SJSA1 (cell line): ENCODE measurements at places on chromosomes 12 and 14. TPM values are rescaled to one million over a fixed set of nuclear protein-coding genes. Genes with fewer than 3 reads are reported as not detected.

Gene MUCL1
- not detected in 2 replicates for total RNA-seq

DNA sequence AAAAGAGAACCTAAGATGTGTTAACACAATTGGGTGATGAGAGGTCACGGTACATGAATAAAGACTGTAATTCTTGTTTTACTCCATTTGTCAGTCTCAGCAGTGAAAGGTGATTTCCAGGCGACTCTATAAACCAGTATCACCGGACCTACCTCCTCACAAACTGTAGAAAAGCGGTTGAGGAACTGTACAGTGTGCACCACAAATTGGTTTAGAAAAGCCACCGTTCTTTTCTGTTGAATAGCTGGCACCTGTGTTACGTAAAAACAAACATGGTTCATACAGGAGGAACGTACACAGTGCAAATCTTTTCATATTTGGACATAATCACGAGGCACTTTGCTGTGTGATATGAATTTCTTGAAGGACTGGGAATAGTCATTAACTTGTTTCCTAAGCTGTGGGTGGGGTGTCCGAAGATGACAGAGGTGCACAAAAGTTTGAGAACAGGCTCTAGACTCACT lies 663 bp downstream of the WASHC3 start:
- peaks cover 9% of the 10 kb centered on the region for H3K4me1 ChIP-seq
- H3K27me3 ChIP-seq = no peaks in the 10 kb centered on the region
- H3K4me3 ChIP-seq = peak overlapping the region; percentile 72
- no peak for DNase-seq
- peaks cover 24% of the 10 kb centered on the region for H3K36me3 ChIP-seq
- H3K27ac ChIP-seq = peak overlapping the region; percentile 67

DNA sequence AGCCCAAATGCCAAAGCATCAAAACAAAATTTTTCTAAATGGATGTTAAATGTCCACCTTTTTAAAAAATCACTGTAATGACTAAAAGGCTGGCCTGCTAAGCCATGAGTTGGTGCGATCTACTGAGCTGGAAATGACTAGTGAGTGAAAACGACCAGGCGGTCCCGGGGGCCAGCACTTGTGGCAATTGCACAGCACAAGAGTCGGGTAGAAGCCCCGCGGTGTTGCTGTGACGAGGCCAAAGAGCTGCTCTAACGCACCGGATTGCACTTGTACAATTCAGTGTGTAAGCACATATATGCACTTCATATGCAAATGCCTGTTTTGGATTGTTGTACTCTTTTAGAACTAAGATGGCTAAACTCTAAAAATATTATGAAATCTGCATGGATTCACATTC lies 64.1 kb upstream of the DYNC1H1 start:
- H3K27me3 ChIP-seq = no peaks in the 10 kb centered on the region
- peaks cover 66% of the 10 kb centered on the region for H3K36me3 ChIP-seq
- DNase-seq = no peak
- no peaks in the 10 kb centered on the region for H3K4me1 ChIP-seq

Gene DNAI7
- total RNA-seq = 0.88 and 1.2 TPM in 2 replicates
